Stimulated activated CD4-positive, alpha-beta T cell treated with anti-CD3 and anti-CD28 coated beads, Interleukin-2, amount 100 ng/mL, for 4 hours (primary cell): ENCODE measurements at places on chromosomes 1 and 21.

- no peak for DNase-seq
Observed at GRCh38 chr1:24169286-24169685, 17.8 kb downstream of the IFNLR1 start.

- no peak for DNase-seq
Observed at GRCh38 chr1:214404571-214405213, 123.7 kb downstream of the SMYD2 start.

- DNase-seq = no peak
Observed at GRCh38 chr1:33438364-33439160, 7.7 kb upstream of the PHC2 start.

DNA sequence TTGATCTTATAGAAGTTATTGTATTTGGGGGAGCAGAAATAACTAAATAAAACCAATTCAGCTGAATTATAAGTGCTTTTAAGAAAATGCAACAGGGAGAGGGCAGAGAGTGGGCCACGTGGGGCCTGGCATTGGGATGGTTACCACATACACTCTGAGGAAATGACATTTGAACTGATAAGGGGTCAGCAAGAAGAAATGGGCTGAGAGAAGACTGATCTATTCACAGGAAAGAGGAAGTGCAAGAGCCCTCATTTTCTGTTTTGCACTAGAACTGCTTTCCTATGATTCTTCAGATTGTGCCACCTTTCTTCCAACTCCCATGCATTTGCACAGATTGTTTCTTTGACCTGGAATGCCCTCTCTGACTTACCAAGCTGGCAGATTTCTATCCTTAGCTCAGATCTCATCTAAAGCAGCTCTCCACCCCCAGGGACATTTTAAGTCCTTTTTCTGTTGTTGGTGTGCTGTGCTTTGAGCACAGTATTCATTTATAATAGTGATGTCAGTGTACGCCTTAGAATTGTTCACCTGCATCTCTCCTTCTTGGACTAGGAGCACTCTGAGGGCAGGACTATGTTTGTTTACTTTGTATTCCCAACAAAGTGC, 115.9 kb downstream of the FGGY start:
- no peak for DNase-seq

DNA sequence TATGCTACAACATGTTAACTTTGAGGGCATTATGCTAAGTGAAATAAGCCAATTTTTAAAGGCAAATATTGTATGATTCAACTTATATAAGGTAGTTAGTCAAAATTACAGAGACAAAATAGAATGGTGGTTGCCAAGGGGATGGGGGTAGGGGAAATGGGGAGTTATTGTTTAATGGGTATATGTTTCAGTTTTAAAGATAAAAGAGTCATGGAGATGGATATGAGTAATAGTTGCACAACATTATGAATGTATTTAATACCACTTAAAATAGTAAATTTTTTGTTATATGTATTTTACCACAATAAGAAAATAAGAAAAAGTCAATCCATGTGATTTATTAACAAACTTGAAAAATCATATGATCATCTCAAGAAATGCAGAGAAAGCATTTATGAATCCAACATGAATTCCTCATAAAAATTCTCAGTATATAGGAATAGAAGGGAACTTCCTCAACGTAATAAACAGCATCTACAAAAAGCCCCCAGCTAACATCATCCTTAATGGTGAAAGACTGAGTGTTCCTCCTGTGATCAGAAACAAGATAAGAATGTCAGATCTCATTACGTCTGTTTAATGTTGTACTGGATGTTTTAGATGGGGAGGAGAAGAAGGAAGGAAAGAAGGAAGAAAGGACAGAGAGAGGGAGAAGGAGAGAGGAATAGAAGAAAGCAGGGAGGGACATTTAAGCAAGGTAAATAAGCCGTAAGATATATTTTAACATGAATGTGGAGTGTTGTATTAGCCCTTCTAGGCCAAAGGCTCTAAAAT, 6.7 kb upstream of the TSEN15 start:
- DNase-seq = no peak

- no peak for DNase-seq
Observed at GRCh38 chr1:10760566-10761502, 35.6 kb downstream of the CASZ1 start.

GRCh38 chr1:109188781-109189180, 24.9 kb upstream of the SARS1 start:
- no peak for DNase-seq

DNA sequence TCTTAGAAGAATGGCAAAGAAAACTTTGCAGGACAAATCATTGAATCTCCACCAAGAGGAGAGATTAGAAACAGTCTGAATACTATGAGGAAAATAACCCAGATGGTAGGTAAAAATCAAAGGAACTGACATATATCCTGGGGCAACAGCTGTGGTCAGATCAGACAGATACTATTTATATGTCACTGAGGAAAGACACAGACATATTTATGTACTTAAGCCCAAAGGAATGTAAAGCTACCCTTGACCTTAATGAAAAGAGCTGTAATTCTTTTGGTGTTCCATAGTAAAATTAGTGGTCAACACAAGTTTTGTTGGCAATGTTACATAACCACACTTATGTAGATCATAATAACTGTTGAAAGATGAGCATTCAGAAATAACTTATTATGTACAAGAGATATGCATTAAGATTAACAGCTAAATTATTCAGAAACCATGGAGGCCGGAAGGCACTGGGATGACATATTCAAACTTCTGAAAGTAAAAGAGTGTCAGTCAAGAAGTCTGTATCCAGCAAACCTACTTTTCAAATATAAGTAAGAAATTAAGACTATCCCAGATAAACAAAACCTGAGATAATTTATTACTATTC, 166.1 kb upstream of the SAMSN1 start:
- no peak for DNase-seq

- no peak for DNase-seq
Observed at GRCh38 chr1:177809819-177810218, 160.0 kb downstream of the SEC16B start.

GRCh38 chr1:2125350-2126211, 69.0 kb downstream of the FAAP20 start:
- DNase-seq = no peak
